ENCODE measurements at places on chromosomes 12 and 14. TPM values are rescaled to one million over a fixed set of nuclear protein-coding genes. Genes with fewer than 3 reads are reported as not detected.

DNA sequence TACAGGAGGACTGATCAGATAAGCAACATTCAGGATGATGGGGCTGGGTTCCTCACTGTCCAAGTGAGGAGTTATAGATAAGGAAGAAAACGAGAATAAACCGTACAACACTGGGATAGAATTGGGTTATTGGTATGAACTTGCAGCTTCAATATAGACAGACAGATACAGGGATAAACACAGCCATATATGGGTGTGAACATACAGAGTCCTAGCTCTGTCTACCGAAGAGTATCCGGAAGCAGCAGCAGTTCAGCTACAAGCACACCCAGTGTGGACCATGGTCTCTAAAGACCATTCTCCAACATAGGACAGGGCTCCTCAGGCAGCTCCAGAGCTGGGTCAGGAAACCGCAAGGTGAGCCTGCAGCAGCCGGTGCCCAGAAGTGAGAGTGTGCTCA lies 40.8 kb downstream of the CDC42BPB start:
- DNase-seq = no peak

DNA sequence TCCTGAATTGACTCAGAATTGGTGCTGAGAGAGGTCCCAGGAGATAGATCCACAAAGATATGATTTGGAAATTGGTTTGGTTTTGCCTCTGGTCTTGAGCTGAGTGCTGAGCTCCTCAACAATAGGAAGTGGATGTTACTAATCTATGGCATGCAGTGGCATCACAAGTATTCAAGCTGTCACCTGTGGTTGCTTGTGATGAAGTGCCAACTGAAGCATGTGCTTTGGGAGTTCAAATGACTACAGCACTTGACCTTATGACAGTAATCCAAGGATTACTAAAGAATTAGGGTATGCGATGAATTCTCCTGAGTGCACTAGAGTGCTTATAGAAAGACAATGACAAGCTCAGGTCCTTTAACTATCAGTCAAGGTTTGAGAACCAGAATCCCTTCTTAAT lies 406.2 kb downstream of the NOVA1 start:
- DNase-seq = no peak

GRCh38 chr12:132495629-132496357 lies 5.8 kb downstream of the FBRSL1 start:
- no peak for DNase-seq

DNA sequence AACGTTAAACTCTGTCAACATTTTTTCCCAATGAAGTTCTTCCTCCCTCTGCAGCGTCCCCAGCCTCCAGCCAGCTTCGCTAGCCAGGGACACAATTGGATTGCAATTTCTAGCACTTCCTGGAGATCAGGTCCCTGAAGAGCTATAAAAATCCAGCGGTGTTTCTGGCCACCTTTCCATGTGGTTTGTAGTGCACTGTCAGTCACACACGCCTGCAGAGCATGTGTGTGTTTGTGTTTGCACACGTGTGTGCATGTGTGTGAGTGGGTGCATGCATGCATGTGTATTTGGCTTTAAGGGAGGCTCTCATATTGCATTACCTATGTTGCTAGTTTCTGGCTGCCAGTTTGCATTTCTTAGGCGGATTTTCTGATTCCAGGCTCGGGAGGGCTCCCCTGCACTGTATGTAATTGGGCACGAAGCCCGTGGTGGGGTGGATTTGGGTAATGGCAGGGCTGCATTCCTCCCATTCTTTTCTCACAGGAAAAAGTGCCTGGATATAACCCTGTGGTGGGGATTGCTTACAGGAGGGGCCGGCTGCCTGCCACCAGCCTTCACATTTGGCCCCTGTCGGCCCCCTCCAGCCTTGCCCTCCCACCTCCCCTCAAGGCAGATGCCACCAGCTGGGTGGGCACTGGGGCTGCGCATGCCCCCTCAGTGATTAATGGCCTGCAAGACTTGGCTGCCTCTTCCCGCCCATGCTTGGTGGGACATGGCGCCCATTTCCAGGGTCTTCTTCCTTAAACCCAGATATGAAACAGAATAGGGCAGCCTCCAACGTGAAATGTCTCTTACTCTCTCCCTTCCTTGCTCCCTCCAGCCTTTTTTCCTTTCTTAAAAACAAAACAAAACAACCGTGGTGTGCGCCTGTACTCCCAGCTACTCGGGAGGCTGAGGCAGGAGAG lies 74.0 kb downstream of the TSPAN9 start:
- no peak for DNase-seq

- DNase-seq = no peak
Measured at GRCh38 chr12:31570880-31571279, 20.1 kb downstream of the DENND5B start.

GRCh38 chr12:20314328-20314727 lies 54.0 kb upstream of the PDE3A start:
- no peak for DNase-seq

GRCh38 chr14:95480887-95481226 lies 35.6 kb downstream of the SYNE3 start:
- no peak for DNase-seq

The ATP23 gene
- total RNA-seq = 7.6 TPM

The SLC5A8 gene
- not detected for total RNA-seq
